NB4 (cell line): ENCODE measurements at places on chromosomes 4 and X.

DNA sequence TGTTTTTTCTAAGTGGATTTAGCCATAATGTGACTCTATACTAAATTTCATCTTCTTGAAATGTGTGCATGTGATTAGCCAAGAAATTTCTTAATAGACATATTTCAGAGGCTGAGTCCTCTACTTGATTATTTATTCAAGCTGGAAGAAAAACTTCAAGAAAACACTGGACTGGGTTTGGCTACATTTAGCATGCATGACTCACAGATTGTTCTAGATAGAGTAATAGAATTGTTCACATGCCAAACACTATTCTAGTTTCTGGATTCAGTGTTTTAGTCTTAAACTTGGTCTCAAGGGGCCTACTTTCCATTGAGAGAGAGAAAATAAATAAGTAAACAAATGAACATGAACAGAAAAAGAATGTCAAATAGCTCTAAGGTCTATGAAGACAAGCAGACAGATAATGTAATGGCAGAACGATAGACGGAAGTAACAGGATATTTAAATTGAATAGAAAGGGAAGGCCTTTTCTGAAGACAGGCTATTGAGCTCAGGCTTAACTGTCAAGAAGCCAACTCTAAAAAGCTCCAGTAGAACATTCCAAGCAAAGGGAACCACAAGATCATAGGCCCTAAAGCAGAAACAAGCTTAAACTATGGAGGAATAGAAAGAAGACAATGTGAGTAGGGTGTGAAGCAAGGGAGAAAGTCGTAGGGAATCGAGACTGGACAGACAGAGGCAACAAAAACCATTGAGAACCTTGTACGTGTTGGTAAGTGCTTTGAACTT lies 104.6 kb downstream of the TMEM144 start:
- DNase-seq: no peak

- DNase-seq: no peak
Measured at GRCh38 chrX:40373641-40374040, 207.1 kb upstream of the ATP6AP2 start.

DNA sequence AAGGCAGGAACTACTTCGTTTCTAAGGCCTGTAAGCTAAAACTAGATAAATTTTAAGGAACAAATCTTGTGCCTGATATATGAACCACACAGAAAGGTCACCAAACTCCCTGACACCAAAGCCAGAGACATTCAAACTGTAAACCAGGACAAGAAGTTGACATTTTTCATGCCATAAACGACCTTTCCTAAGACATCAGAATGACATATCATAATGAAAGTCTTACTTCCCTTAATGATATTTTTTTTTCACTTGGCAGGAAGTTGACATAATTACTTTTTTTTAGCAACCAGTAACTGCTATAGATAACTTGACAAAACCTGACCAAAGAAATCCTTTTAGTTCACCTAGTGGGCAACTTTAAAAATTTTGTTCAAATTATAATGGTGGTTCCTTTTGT lies 231.5 kb upstream of the AGTR2 start:
- peak; percentile 8 for DNase-seq

DNA sequence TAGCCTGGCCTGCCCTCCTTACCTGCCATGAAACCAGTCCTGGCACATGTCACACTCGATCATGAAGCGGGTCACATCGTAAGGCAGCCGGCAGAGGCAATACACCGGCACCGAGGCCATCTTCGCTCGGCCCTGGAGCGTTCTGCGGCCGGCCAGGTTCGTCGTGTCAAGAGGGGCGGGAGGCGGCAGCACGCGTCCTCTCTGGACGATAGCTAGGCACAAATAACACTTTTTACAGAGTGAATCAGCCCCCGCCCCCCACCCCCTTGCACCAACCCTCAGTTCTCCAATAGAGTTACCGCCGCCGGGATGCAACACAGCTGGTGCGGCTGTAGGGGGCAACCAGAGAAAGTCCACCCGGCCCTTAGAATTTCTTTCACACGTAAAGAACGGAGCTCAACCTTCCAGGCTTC lies 1.7 kb downstream of the PHF8 start:
- peak; percentile 74 for DNase-seq

DNA sequence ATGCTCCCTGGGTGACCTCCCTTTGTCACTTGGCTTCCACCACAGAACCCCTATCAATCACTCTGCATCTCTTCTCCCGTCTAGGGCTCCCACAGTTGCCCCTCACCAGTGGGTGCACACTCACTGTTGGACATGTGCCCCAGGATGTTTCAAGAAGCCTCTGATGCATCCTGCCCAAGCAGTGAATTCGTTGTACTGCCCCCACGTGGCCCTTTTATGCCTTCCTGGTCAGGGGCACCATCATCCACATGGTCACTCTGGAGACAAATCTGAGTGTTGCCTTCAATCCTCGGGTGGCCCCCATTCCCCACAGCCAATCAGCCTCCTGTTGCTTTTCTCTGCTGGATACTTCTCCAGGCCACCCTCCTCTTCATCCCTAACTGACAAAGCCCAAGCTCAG lies 12.2 kb downstream of the ITIH6 start:
- DNase-seq: peak; percentile 25

DNA sequence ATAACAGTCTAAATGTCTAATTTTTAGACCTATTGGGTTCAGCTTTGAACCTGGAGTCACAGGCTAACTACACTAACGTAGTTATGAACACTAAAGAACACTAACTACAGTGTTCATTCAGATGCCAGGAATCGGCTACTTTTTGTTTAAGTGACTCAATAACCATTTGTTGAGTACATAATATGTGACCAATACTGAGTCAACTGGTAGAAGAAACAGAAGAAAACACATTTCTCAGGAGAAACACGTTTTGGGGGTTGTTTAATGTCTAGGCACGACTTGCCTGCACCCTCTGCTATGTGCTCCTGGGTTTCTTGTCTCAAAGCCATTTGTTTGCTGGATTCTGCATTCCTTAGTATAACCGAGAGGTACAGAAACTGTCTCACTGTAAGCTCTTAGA lies 18.6 kb upstream of the CLNK start:
- no peak for DNase-seq

DNA sequence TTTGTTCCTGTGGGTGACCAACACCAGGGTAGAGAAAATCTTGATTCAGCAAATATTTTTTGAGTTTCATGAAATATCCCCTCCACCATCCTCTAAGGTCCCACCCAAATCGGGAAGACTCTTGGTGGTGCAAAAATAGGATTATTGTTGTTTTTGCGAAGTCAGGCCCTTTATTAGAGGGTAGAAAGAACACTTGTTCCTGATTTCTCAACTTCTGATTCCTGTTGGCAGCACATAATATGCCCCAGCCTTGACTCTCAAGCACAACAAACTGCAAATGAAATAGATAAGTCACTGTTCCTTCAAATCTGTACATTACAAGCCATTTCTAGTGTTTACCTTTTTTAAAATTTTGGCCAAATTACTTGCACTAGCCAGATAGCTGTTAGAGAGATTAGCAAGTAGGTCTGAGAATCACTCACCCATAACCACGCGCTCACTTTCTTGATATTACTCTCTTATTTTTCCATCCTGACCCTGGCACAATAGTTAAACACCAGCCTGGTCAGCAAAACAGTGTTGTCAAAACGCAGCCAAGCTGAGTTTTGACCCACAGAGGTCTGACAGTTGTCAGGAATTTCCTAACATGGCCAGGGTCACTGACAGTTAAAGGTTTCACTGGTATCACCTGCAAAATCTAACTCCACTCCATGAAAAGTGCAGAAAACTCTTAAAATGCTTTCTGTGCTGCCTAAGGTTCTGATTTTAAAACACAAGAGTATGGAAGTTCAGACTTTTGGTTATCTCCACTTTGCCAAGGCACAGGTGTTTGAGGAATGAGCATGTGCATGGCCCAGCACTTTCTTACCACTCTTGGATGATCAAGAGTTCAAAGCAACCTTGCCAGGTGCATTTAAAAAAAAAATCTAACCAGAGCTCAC lies 69.8 kb downstream of the RBM47 start:
- DNase-seq: peak; percentile 25

DNA sequence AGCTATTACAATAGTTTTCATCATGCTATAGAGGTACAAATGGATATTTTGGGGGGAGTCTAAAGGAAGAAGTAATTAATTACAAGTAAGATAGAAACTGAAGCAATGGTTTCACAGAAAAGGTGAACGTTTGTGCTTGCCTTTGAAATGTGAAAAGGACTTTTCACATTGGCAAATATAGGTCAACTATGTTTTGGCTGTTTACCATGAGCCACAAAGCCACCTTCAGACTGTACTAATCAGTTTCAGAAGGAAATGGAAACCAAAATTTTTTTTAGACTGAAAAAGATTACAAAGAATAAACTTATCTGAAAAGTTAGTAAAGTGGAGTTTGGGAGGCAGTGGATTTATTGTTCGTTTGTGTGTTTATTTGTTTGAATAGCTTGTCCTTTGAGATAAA lies 32.1 kb downstream of the SYTL5 start:
- DNase-seq: no peak

DNA sequence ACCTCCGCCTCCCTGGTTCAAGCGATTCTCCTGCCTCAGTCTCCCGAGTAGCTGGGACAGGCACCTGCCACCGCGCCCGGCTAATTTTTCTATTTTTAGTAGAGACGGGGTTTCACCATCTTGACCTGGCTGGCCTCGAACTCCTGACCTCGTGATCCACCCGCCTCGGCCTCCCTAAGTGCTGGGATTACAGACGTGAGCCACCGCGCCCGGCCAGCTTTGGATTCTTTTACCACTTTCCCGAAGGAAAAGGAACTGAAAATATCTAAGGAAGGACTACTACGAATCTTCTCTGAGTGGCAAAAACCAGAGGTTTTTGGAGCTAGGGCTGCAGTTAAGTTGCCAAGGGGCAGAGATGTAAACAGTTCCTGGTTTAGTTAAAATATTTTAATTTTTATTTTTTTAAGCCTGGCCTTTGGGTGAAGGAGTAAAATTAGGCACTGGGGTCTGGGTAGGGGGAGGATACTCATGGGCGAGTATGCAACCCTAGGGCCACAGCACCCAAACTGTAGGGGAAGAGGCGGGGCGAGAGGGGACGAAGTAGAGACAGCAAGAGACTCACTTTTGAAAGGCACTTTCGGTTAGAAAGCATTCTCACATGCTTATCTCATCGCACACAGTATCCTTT lies 525 bp upstream of the CISD2 start:
- no peak for DNase-seq

GRCh38 chr4:33696041-33696440 lies 2548.3 kb downstream of the ARAP2 start:
- DNase-seq: no peak

GRCh38 chr4:41747230-41748055 lies 1.1 kb downstream of the PHOX2B start:
- no peak for DNase-seq

- DNase-seq: no peak
Measured at GRCh38 chr4:157564218-157564617, 343.7 kb downstream of the GRIA2 start.

DNA sequence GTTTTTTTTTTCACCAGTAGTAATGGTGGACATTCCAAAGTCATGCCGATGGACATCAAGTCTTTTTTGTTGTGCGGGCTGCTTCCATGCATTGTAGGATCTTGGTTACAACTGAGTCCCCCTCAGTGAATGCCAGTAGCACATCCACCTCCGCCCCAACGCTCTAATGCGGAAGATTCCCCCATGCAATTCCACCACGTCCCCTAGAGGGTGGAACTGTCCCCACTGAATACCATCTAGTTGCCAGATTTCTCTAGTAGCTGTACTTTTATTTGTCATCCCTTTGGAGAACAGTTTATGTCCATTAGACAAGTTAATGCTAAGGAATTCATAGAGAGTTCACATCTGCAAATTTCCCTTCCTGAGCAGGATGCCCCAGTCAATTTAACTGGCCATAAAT lies 6.7 kb downstream of the SHISA3 start:
- DNase-seq: no peak

DNA sequence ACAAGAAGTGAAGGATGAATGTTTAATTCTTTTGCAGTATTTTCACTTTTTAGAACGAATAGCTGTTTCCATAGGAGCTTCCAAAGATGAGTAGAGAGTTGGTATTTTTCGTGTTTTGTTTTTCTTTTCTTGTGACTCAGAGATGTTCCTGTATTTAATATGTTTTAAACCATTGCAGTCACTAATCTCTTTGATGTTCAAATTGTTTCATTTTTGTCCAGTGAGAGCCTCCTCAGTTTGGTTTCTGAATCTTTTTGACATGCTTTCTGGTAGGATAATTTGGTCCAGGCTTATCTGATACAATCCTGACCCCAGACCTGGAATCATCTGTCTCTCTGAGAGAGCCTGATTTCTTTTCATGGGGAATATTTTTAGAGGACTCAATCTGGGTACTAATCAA lies 41.6 kb downstream of the BEX3 start:
- DNase-seq: no peak

DNA sequence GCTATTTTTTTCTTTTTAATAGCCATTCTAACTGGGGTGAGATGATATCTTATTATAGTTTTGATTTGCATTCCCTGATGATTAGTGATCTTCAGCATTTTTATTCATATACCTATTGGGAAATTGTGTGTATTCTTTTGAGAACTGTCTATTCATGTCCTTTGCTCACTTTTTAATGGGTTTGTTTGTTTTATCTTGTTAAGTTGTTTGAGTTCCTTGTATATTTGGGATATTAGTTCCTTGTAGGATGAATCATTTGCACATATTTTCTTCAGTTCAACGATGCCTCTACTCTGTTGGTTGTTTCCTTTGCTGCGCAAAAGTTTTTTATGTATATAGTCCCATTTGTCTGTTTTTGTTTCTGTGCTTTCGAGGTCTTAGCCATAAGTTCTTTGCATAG lies 43.1 kb upstream of the DRP2 start:
- no peak for DNase-seq

- no peak for DNase-seq
Measured at GRCh38 chrX:150037041-150037440, 98.8 kb upstream of the EOLA2 start.

- no peak for DNase-seq
Measured at GRCh38 chrX:20354505-20354904, 87.8 kb upstream of the RPS6KA3 start.

DNA sequence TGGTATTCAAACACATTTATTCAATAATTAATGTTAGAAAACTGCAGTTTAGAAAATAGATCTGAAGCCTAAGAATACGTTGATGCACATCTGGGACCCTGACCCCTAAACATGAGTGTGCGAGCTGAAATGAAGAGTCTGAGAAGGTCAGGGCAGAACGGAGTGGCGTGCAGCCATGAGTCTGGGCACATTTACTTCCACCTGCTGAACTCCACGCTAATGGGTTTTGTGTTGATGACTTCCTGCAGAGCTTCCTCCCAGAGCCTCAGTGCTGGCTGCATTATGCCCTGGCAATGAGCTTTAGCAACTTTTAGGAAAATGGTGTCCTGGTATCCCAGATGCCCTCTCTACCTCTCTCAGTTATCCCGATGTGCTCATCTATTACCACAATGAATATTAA lies 53.1 kb downstream of the FAM114A1 start:
- DNase-seq: no peak

GRCh38 chr4:173332963-173333657 lies 1.0 kb downstream of the HMGB2 start:
- no peak for DNase-seq

GRCh38 chr4:124810827-124811226 lies 98.3 kb upstream of the ANKRD50 start:
- DNase-seq: no peak
